ENCODE measurements at places on chromosomes 6 and 20. TPM values are rescaled to one million over a fixed set of nuclear protein-coding genes. Genes with fewer than 3 reads are reported as not detected.

The MAP7 gene
- total RNA-seq: 1.4 TPM

The GJA10 gene
- not detected for total RNA-seq

The OR2H1 gene
- total RNA-seq: not detected

The BFSP1 gene
- 2.8 TPM for total RNA-seq

The PDE7B gene
- total RNA-seq: 60.0 TPM

The DCDC2 gene
- 1.7 TPM for total RNA-seq

The HSD17B8 gene
- 9.0 TPM for total RNA-seq

The BTNL2 gene
- total RNA-seq: not detected

Measured in regular cardiac myocyte (primary cell).